Left lung (tissue), 14 donors: ENCODE measurements at places on chromosomes 2 and 18. TPM values are rescaled to one million over a fixed set of nuclear protein-coding genes. Genes with fewer than 3 reads are reported as not detected.

CIDEA gene
- total RNA-seq = not detected

DNA sequence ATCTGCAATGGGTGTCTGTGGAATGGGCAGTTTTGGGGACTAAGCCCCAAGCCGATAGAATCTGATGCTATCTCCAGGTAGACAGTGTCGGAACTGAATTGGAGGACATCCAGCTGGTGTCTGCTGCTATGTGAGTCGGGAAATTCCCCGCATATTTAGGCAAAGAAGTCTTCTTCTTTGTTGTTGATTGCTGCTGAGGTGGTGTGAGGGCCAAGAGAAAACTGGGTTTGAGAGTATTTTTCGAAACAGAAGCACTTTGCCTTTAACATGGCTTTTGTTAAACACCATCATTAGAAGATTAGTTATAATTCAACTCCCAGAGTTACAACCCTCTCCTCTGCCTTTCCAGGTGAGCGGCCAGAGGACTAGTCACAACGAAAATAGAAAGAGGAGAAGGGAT is 49.4 kb upstream of the ACTR3 start:
- no peak for DNase-seq
- no peak overlapping the region for H3K4me3 ChIP-seq
- no peaks in the 10 kb centered on the region for H3K4me1 ChIP-seq
- H3K36me3 ChIP-seq = no peaks in the 10 kb centered on the region

SDC1 gene
- total RNA-seq = 127 TPM

DNAH6 gene
- 3.4 TPM for total RNA-seq
